D721Med (cell line): ENCODE measurements at places on chromosomes 7 and 10.

- no peak for DNase-seq
These were observed 233.7 kb downstream of the ADK start for GRCh38 chr10:74384615-74385183.

DNA sequence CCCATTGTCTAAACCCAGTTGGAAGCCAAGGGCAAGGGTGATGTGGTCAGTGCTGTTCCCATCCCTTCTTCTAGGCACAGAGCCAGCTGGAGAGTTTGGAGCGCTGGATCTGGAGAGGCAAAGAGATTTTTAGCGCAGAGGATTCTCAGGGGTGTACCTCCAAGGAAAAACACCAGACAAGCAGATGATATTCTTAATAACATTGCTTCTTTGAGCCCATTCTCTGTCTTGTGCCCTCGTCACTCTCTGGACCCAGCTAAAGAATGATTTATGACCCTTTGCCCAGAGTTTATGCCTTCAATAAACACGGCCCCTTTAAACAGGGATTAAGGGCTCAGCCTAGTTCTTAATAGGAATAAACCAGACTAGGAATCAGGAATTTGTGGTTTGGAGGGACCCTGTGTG is 4.7 kb upstream of the HIP1 start:
- peak; percentile 80 for DNase-seq

GRCh38 chr10:29709484-29710002 is 74.8 kb upstream of the SVIL start:
- no peak for DNase-seq

DNA sequence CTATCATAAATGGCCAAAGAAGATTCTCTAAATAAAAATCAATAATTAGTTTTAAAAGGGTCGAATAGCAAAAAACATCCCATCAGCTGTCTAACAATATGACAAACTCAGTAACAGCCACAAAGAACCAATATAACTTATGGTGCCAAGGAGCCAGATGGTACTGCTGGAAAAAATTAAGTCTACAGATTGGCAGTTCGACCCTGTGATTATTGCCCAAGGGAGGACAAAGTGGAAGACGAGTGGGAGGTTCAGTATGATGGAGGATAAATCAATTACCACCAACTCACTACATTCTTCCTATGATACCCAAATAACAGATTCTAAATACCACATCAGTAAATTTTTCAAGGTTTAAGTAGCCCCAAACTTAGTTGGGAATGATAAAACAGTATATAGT is 49.0 kb downstream of the SKAP2 start:
- DNase-seq = no peak

DNA sequence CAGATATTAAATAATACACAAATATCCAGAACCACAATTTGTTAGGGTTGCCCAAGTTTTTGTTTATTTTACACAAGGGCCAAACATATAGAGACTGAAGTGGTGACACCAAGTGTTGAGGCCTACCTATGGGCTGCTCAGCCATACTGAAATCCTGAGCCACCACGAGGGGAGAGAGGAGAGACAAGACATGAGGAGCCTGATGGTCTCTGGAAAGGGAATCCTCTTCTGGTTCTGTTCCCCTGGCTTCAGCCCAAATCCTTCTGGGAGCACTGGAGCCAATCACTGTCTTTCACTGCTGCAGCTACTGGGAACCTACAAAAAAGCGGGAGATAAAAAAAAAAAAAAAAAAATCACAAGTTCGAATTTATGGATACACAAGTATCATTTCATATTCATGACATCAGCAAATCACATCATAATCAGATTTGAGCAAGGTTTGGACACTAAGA is 1.9 kb downstream of the SKIDA1 start:
- no peak for DNase-seq

DNA sequence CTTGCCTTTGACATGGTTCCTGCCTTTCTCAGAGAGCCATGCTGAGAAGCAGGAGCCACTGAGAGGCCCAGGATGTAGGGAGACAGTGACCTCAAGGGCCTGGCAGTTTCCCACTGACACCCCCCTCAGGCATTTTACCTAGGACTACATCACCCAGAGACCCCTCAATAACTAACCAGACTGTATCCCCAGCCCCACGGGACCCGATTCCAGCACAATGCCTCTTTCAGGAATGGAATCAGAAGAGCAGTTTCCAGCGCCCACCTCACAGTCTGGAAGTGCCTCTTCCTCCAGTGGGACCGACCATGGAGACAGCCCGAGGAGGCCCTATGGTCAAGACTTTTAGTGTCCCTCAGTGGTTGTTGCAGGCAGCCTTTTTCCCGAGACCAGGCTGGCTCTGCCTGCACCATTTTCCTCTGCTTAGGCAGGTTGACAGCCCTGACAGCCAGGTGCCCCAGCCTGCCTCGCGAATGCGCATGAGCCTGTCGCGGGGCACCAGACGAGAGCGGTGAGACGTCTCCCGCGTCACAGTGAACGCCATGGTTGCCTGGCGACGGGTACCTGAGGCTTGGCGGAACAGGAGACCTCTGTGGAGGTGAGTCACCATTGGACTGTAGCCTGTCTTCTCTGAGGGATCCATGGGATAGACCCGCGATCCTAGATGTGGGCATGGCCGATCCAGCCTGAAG is 28.4 kb upstream of the ZNF273 start:
- peak; percentile 15 for DNase-seq

GRCh38 chr7:99032928-99033327 is 111.0 kb downstream of the SMURF1 start:
- DNase-seq = no peak

- DNase-seq = no peak
These were observed 71.7 kb downstream of the ARL4A start for GRCh38 chr7:12759151-12759550.

GRCh38 chr7:14717816-14718215 is 184.7 kb downstream of the DGKB start:
- no peak for DNase-seq

DNA sequence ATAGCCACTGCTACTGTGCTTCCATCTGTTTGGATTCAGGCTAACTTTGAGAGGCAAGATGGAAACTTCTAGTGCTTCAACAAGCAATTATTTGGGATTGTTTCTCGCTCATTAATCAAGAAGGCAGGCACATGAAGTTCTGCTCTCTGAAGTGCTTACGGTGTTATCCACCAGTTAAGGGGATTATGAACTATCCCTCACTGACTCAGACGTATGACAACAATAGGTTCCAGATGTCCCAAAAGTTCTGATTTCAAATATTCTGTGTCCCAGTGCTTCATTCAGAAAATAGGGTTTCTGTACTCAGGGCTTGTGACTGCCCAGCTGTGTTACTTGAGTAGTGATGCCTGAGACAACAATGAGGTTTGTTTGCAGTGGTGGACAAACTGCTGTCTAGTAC is 81.0 kb downstream of the HACD1 start:
- no peak for DNase-seq

- DNase-seq = no peak
These were observed 282.6 kb downstream of the ADK start for GRCh38 chr10:74433595-74433956.

GRCh38 chr7:32586291-32587221 is 91.3 kb downstream of the AVL9 start:
- no peak for DNase-seq

GRCh38 chr7:112145206-112145605 is 61.0 kb downstream of the DOCK4 start:
- DNase-seq = no peak

DNA sequence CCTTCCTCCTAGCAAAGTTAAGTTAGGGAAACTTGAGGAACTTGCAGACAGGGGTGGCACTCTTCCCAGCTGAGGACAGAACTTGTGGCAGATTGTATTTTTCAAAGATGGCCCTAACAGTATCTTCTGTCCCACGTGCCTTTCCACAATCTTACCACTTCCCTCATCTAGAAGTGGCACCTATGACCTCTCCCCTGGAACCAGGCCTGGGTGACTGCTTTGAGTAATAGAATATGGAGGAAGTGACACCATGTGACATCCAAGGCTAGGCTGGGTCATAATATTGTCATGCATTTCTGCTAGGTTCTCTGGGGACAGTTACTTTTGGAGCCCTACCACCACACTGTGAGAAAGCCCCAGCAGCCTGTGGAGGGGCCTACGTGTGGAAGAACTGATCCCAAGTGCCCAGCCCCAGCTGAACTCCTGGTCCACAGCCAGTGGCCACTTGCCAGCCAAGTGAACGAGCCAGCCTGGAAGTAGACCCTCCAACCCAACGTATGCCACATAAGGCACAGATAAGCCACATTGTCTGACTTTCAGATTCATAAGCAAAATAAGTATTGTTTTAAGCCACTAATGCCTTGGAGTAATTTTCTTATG is 193.7 kb downstream of the PTPN20 start:
- no peak for DNase-seq

- DNase-seq = no peak
These were observed 108.0 kb downstream of the UNCX start for GRCh38 chr7:1340461-1341360.

DNA sequence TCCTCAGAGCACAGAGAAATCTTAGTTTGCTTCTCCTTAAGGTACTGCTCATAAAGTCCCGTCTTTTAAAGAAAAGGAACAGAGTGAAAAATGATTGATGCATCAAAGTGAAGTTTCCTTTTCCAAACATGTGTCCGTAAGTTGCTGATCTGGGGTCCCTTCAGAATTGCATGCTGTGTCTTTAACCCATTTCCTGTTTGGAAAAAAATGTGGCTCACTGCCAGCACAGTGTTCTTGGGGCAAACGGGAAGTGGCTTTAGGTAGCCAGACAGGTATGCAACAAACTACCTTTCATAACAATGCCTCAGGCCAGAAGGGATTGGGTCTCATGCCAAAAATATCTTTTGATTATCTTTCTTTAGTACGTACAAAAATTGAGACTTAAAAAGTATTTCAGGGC is 50.9 kb downstream of the TFAM start:
- no peak for DNase-seq
